Activated CD4-positive, alpha-beta T cell treated with anti-CD3 and anti-CD28 coated beads for 36 hours (primary cell): ENCODE measurements at places on chromosomes 4 and X.
A peak's percentile ranks its signal among the peaks of the same experiment; 100 is the strongest.

DNA sequence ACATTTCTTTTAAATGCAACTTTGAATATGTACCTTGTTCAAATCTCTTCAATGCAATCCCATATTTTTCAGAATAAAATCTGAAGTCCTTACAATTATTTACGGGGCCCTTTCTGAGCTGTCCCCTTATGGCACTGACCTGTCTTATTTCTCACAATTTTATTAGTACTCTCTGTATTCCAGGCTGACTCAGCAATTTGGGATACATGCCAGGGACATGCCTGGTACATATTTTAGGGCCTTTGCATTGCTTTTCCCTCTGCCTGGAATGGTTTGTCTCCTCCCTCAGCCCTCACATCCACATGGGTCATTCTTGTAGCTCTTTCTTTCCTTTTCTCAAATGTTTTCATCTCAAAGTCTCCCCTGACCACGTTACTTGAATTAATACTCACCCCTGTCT lies 172.2 kb upstream of the TECRL start:
- no peak for DNase-seq

DNA sequence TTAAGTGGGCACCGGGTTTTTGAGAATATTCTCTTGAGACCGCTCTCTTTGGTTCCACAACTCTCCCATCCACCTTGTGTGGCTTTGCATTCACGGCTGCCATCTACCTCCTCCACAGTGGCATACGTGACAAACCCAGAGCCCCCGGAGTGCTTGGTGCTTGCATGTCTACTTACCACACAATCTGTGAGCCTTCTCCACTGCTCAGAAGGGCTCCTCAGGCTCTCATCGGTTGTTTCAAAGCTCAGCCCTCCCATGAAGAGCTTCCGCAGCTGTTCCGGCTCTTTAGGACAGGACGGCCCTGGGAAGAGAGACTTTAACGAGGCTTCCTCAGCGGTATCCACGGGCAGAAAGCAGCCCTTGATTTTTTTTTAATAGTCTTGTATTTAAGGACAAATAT lies 167.6 kb upstream of the ANK2 start:
- no peak for DNase-seq

DNA sequence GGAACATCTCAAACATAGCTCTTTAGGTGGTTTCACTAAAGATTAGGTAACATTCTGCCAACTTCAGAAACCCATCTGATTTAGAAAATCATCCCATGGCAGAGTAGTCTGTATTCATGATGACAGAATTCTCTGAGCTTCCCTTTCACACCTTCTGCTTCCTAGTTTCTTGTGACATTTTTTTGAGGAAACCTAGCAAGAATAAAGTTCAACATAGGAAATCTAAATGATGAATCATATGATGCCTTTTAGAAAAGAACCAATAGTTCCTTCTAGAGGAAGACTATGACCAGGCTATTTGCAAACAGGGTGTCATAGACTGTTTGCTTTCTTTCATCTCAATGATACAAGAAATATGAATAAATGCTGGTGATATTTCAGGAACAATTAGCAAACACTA lies 49.8 kb upstream of the CAMK2D start:
- no peak for DNase-seq

DNA sequence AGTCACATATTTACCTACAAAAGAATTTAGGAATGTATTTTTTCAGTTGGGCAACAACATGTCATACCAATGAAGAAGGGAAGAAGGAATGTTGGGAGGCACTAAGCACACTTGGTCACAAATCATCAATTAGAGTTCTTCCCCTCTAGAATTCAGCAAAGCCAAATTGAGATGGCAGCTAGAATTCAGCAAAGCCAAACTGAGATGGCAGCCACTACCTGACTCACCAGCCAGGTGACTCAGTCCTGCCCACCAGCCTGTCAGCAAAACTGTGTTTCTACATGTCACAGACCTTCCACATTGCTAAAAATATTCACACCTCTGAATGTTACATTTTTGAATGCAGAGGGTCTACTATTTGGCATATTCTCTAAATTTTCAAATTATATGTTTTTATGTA lies 63.2 kb upstream of the NOCT start:
- DNase-seq, result peak; percentile 73

GRCh38 chr4:73741031-73741749 lies 821 bp downstream of the CXCL8 start:
- no peak for DNase-seq

DNA sequence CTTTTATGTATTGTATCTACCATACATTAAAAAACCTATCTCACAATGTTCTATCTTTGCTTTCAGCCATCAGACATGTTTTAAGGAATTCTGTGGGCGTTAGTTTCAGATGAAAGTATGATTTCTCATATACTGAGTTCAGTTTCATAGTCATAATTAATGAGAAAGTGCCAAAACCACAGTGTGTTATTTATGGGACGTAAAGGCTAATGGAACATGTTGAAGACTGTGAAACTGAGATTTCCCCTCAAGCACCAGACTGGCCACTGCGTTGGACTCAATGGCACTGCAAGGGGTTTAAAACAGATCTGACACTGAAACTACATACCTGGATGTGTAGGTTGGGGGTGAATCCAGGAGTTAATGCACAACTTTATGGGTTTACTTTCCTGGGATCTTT lies 32.0 kb downstream of the F8 start:
- DNase-seq, result no peak

DNA sequence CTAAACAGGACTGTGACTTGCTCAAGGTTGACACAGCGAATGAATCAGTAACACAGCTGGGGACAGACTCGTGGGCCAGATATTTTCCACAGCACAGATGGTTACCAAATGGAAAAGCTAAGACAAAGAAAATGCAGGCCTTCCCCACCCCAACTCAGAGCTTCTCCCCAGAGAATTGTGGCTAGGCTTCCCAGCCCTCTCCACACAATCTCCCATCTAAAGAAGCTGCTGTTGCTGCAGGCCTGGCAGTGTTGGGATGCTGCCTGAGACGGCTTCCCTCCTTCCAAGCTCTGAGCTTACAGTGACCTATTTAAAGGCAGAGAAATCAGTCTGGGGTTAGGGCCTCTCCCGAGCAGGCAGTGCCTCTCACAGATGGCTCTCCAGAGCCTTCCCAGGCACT lies 46.5 kb upstream of the PGRMC1 start:
- no peak for DNase-seq

- DNase-seq, result peak; percentile 93
Measured at GRCh38 chrX:48937054-48937907, 18.5 kb upstream of the PIM2 start.

DNA sequence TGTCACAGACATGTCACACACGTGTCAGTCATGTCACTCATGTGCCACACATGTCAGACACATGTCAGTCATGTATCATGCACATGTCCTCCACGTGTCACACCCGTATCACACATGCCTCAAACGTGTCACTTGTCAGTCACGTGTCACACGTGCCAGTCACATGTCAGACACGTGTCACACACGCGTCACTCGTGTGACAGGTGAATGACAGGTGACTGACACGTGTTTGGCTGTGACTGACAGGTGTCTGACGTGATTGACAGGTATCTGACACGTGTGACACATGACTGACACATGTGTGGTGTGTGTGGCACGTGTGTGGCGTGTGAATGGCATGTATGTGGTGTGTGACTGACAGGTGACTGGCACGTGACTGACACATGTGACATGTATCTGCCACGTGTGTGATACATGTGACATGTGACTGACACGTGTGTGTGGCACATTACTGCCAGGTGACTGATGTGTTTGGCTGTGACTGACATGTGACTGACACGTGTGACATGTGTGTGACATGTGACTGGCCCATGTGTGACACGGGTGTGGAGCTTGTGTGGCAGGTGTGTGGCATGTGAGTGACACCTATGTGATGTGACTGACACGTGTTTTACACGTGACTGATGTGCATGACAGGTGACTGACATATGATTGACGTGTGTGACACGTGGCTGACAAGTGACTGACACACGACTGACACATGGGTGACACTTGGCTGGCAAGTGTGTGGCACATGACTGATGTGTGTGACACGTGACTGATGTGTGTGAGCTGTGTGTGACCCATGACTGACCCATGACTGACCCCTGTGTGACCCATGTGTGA lies 90.7 kb upstream of the GPC3 start:
- DNase-seq, result no peak

DNA sequence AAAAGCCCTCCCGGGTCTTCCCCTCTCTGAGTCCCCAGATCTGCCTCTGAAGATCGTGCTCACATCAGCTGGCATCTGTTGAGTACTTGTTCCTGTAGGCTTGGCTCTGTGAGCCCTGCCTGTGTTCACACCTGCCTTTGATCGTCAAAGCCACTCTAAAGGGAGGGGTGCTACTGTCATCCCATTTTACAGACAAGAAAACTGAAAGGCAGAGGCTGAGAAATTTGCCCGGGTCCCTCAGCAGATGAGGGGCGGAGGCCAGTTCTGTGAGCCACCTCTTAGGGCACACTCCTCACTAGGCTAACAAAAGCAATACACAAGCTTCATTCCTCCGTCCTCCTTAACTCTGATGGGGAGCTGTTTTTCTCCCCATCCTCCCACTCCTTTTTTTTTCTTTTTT lies 655 bp downstream of the CYTL1 start:
- no peak for DNase-seq

DNA sequence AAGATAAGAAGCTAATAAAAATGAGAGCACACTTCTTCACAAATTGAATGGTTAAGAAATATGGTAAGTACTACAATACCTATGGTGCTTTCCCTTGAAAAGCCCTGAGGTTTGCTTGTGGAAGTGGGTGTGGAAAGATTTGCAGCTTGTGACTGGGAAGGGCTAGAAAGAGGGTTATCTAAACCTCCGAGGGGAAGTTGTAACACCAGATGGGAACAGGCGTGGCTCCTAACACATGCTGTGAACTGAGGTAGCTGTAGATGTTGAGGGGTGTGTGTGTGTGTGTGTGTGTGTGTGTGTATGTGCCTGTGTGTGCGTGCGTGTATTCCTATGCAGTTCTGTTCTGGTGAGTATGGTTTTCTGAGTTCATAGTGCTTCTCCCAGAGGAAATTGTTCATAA lies 21.5 kb downstream of the FRMPD4 start:
- DNase-seq, result no peak

DNA sequence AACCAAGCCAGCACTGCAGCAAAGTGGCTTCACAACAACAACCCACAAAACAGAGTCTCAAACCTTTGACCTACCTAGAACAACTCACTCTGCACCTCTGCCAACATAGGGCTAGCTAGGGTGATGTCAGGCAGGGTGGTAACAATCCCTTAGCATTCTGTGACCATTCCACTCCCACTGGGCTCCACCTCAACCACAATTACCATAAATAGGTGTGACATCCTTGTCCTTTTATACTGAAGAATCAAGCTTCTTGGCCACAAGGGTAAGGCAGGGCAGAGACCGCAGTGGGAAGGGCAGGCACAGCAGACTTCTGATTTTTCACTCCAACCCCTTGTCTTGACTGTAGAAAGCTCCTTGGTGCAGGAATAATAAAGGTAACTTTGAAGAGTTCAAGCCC lies 795.4 kb upstream of the DIAPH2 start:
- DNase-seq, result no peak

GRCh38 chr4:121690001-121690400 lies 6.8 kb downstream of the ANXA5 start:
- no peak for DNase-seq

DNA sequence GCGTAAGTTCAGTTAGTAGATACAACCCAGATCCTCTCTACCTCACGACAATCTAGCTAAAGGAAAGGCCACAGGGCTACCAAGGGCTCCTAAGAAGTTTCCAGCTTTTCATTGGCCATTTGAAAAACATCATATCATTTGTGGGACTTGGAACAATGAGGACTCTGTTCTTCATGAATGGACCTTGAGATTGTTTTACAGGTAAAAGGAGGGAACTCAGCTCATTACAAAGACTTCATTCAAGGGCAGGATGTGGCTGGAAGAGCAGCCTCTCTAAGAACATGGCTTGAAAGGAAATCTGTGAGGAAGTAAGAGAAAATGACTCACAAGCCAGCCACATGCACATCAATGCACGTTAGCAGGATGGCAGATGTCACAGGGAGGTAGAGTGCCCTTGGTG lies 105.9 kb upstream of the SLC7A11 start:
- no peak for DNase-seq

DNA sequence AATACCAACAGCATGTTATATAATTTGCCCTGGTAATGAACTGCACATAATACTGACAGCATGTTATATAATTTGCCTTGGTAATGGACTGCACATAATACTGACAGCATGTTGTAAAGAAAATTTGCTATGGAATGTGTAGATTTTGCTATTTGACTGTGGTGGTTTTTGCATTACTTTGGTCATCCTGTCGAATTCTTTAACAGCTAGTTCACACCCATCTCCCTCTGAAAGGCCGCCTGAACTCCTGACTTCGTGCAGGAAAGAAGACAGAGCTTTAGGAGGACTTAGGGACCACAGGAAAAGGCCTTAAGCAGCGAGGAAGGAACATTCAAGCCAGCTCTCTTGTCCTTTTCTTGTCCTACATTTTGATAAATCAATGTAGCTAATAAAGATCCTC lies 45.2 kb upstream of the DCLK2 start:
- DNase-seq, result no peak

- DNase-seq, result no peak
Measured at GRCh38 chr4:25417014-25417413, 40.0 kb downstream of the ANAPC4 start.

GRCh38 chr4:103934178-103934789 lies 214.5 kb upstream of the TACR3 start:
- peak; percentile 14 for DNase-seq

DNA sequence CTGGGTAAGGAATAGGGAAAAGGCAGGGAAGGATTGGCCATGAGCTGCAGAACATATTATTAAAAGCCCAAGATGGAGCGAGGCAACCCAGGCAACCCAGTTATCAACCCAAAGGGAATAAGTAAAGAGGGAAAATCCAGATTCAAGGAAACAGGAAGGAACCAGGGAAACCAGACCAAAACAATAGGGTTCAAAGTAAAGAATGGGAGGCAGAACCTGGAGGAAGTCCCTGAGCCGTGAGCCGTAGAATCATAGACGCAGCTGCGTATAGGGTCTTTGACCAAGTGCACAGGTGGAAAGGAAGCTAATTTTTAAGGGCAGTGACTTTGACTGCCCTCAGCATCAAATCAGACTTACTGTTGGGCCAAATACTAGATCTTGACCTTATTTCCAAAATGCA lies 98.5 kb upstream of the SRD5A3 start:
- DNase-seq, result no peak

- no peak for DNase-seq
Measured at GRCh38 chr4:188030401-188030800, 34.8 kb downstream of the ZFP42 start.

- DNase-seq, result peak; percentile 6
Measured at GRCh38 chrX:108732630-108733321, 3.6 kb downstream of the IRS4 start.

DNA sequence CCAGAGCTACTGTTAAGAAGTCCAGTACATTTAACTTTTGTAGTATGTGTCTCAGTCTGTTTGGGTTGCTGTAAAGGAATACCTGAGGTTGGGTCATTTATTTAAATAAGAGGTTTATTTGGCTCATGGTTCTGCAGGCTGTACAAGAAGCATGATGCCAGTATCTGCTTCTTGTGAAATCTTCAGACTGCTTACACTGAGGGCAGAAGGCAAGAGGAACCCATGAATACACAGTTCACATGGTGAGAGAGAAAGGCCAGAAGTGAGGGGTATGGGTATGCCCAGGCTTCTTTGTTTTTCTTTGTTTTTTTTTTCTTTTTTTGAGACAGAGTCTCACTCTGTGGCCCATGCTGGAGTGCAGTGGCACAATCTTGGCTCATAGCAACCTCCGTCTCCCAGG lies 6.0 kb upstream of the CISD2 start:
- no peak for DNase-seq

GRCh38 chrX:46617906-46618305 lies 44.3 kb downstream of the CHST7 start:
- DNase-seq, result peak; percentile 21
